ENCODE measurements at places on chromosomes 6 and 20.

DNA sequence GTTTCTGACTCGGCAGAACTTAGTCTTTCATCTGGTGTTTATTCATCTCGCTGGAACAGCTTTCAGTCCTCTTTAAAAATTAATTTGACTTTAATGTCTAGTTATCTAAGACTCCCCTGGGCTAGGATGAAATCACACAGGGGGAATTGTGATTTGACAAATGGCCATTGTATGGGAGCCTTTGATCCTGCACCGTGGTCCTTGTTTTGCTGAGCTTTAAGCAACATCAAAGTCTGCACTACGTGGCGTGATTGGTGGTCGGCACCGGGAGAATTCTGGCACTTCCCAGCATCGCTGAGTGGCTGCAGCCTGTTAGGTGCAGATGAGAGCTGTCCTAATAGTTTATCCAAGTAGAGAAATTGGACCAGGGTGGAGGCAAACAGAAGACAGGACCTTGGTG lies 146.9 kb downstream of the TBC1D7 start:
- no peak for DNase-seq

GRCh38 chr6:20932284-20932683 lies 398.0 kb downstream of the CDKAL1 start:
- DNase-seq: no peak

- DNase-seq: no peak
Observed at GRCh38 chr6:167392631-167393316, 67.9 kb downstream of the TTLL2 start.

DNA sequence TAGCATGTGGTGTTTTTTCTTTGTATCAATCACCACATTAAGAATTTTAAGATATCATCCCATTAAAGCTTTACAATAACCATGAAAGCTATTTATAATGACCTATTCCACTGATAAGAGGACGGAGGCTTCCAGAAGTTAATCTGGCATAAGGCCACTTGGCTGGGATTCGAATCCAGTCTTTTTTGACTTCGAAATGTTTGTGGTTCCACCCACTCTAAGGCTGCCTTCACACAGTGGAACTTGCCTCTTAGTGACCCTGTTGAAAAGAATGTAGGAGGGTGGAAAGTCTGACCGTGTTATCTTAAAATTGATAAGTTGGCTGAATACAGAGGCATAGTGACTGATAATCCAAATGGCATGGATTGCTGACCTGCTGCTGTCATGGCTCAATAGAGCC lies 959.7 kb downstream of the KIF16B start:
- DNase-seq: no peak

DNA sequence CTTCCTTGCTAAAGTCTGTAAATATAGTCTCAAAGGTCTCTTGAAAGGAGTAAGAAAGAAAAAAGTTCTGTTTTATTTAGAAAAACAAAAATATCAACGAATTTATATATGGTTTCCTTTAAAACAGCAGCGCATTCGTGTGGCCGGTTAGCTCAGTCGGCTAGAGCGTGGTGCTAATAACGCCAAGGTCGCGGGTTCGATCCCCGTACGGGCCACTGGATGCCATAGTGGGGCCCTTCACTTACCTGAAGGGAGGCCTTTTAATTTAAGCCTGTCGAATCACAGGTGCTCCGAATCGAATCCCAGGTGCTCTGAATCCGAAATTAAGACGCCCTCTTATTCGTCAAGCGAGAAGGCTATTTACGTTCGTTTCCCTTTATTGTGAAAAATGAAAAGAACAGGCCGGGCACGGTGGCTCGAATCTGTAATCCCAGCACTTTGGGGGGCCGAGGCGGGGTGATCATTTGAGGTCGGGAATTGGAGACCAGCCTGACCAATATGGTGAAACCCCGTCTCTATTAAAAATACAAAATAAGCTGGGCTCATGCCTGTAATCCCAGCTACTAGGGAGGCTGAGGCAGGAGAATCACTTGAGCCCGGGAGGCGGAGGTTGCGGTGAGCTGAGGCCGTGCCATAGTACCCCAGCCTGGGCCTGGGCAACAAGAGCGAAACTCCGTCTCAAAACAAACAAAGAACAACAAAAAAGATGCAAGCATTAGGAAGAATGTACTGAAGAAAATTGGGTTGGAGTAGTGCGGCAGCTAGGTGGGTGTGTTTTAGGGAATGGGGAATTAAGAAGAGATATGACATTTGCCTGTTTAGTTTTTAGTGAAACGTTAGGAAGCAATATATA lies 195.8 kb upstream of the ZNF184 start:
- no peak for DNase-seq

GRCh38 chr6:125577124-125577662 lies 172.2 kb upstream of the HEY2 start:
- no peak for DNase-seq

- DNase-seq: no peak
Observed at GRCh38 chr20:21569586-21569985, 55.7 kb upstream of the NKX2-2 start.

DNA sequence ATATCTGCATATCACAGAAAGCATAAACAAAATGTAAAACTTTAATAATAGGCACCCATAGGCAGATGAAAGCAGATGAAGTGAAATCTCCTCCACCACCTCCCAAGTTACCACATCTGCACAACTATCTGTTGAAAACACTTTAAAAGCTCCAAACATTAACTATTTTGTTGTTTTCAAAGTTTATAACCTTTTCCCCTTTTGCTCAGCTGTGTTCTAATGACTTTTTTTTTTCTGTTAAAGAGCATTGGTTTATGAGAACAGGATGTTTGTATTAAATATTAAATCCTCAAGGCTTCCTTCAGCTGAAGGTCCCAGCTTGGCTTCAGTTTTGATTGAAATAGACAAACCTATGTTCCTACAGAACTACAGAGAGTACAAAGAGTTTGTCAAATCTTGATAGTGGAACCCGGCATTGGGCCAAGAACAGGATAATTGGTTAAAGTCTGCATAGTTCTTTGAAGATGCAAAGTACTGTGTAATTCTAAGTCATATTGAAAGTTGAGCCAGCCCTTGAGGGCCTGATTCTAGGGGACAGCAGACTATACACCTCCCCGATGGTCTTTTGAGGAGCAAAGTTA lies 255.1 kb upstream of the JAG1 start:
- DNase-seq: no peak

GRCh38 chr20:17856024-17856564 lies 112.5 kb downstream of the SNX5 start:
- no peak for DNase-seq

- no peak for DNase-seq
Observed at GRCh38 chr6:119602215-119603178, 252.9 kb upstream of the MAN1A1 start.

GRCh38 chr20:19864130-19864529 lies 106.1 kb downstream of the RIN2 start:
- no peak for DNase-seq

GRCh38 chr6:66126358-66126757 lies 419.3 kb upstream of the EYS start:
- DNase-seq: no peak

DNA sequence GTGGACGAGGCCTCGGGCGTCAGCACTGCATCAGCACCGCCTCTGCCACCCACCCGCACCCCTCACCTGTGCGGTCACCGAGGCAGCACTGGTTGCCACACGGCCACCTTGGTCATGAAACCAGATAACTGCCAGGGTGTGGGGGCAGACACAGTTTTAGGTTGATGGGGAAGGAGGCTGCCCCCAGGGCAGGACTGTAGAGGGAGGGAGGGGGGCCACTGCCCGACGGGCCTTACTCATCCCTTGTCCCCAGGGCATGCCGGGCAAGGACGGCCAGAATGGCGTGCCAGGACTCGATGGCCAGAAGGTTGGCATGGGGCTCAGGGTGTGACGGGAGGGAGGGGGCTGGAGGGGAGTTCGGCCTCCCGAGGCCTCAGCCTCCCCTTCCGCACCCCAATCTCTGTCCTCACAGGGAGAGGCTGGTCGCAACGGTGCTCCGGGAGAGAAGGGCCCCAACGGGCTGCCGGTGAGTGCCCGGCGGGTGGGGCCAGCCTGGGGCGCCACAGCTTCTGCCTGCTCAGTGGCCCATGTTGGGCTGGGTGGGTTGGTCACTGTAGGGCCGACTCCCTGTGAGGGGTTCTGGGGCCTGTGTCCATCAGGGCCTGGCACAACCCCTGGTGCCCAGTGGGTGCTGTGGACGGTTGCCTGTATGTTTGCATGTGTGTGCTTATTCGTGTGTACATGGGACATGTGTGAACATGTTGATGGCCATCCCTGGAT lies 11.8 kb downstream of the COL9A3 start:
- no peak for DNase-seq

- DNase-seq: no peak
Observed at GRCh38 chr6:57312004-57312345, 5.5 kb upstream of the PRIM2 start.

GRCh38 chr20:17648315-17648646 lies 33.8 kb downstream of the RRBP1 start:
- DNase-seq: no peak

DNA sequence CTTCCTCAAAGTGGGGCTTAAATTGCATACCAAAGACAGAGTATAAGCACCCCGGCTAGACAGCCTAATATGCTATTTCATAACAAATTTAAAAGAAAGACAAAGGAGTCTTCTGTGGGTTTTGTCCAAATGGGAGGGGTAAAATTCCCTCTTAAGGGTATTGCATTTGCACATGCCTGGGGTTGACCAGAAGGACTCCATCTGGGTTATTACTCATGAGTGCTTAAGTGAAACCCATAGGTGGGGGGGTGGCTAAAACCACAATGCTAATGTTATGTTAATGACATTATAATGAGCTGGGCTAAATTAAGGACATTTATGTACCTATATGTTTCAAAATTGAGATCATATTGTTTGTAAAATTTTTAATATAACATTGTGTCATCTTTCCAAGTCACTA lies 15.0 kb downstream of the IMPG1 start:
- DNase-seq: no peak

GRCh38 chr6:44002593-44003344 lies 124.5 kb downstream of the MRPL14 start:
- DNase-seq: peak; percentile 48

DNA sequence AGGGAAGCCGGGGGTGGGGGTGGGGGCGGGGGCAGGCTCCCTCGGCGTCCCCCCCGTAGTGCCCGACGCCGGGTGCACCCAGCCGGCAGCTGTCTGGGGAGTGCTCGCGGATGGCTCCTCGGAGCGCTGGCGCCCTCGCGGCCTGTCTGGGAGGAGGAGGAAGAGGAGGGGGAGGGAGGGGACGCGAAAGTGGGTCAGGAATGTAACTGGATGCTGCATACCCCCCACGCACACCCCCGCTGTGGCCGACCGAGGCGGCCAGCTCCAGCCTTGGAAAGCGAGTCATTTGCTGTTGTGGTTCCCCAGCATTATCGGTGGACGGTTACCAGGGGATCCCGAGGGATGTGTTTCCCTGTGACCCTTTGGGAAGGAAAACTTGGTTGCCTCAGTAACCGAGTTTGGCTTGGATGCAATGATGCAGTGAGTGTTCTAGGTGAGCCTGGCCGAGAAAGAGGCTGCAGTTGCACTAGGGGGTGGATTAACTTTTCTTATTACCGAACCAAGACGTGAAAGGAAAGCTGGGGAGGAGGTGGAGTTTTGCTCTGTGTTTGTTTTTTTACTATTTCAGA lies 55.2 kb upstream of the RREB1 start:
- DNase-seq: no peak

GRCh38 chr6:100228834-100229441 lies 234.9 kb upstream of the MCHR2 start:
- DNase-seq: peak; percentile 48

GRCh38 chr20:45111799-45112471 lies 3.0 kb downstream of the WFDC5 start:
- no peak for DNase-seq

DNA sequence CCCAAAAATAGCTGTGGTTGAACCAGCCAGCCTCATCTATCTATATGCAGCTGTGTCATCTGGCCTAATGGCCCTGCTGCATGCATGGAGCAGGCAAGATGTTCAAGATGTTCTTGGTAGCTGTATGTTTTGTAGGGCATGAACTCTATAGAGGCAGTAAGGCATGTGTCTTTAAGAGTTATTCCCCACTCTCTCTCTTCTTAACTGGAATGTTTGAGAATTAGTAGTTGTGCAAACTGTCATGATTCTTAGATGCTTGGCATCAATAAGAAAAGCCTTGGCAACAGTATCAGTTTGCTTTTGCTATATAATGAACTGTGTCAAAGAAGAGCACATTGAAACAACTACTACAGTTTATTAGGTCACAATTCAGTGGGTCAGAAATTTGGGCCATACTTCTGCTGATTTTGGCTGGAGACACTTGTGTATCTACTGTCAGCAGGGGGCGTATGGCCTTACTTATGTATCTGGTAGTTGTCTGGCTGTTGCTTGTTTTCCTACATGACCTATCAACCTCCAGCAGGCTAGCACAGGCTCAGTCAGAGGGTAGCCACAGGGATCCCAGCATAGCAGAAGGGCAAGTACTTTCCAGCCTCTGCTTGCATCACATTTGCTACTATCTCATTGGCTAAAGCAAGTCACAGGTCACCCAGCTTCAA lies 56.1 kb upstream of the LAMP5 start:
- peak; percentile 35 for DNase-seq

GRCh38 chr20:37991908-37992307 lies 41.3 kb downstream of the TTI1 start:
- DNase-seq: no peak

DNA sequence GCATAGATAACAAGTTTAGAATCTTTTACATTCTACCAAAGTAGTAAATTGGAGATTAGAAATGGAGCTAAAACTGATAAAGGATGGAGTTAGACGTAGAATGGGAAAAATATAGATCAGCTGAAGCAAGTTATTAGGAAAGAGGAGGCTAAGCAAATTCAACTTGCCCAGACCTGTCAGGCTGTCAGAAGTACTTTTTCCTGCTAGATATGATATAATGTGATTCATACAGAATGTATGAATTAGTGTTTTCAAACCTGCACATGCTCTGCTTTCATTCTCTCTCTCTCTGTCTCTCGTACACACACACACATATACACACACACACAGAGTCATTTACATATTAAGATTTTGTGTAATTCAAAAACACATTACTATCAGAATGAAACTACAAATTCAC lies 133.2 kb upstream of the HDGFL1 start:
- no peak for DNase-seq

GRCh38 chr6:98433325-98434056 lies 400.9 kb upstream of the POU3F2 start:
- no peak for DNase-seq

GRCh38 chr6:7534192-7534591 lies 7.3 kb upstream of the DSP start:
- DNase-seq: no peak

GRCh38 chr6:161076181-161076677 lies 84.7 kb downstream of the MAP3K4 start:
- no peak for DNase-seq

DNA sequence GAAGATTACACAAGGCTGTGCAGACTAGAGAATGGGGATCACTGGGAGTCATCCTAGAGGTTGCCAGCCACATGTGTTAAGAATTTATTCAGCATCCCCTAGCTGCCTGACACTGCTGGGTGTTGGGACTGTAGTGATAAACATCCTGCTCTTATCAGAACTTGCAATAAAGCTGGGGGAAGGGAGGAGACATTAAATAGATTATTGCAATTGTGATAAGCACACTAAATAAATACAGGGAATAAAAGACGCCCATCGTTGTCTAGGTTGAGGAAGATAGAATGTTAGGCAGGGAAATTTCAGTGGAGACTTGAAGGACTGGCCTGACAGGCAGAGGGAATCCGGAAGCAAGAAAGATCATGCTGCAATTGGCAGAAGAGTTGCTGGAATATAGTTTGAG lies 33.2 kb upstream of the TRAM2 start:
- no peak for DNase-seq

- DNase-seq: no peak
Observed at GRCh38 chr6:1029141-1029540, 282.8 kb upstream of the FOXQ1 start.
